ENCODE measurements at places on chromosomes 16 and 17.

DNA sequence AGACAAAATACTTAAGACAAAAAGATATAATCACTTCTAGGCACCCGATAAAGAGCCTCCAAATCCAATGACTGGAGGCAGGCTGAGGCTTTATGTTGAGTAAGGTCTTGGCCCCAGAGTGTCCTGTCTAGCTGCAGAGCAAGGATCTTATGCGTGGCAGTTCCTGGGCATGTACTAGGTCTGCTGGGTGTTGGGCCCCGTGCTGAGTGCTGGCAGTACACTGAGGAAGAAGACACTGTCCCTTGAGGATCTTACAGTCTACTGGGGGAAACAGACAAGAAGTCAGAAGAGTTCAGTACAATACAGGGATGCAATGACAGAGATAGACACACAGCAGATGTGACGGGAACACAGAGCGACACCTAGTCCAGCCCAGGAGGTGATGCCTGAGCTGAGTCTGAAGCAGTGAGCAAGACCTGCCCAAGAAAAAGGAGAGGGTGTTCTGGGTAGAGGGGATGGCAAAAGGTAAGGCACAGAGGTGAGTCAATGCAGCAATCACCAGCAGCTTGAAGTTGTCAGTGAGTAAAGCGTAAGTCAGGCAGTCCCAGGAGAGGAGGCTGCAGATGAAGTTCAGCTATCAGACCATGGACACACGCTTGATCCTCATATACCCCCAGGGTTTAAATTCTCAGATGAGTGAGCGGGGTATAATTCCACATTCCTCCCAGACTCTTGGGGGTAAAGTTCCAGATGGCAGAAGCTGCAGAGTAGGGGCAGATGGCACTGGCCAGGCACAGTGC lies 18.1 kb downstream of the MAP3K14 start:
- DNase-seq: no peak

DNA sequence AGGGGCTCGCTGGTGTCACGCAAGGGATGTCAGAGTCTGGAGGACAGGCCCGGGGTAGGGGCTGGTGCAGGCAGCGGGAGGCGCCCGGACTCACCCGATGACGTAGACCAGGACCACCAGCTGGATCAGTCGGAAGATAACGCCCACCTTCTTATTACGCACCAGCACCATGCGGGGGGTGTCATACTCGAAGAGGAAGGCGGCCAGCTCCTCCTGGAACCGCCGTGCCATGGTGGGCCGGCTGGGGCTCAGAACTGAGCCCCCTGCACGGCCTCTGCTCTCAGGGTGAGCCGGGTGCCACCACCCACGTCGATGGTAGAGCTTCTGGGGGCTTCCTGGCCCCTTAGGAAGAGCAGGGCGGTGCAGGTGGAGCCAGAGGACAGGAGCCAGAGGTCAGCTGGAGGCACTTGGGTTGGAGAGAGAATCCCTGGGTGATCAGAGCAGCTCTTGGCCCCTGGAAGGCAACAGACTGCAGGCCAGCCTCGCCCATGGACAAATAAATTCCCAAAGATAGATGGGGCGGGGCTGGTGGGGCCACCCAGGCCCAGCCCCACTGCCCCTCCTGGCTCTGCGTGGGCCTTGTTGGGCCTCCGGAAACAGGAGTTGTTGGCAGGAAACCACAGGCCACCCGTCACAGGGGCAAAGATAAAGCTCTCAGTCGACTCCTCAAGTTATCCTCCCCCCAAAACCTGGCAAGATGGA lies at the start of gene P2RX1:
P2RX1 (minus strand) TSS at position 471 of the 702 bp plus-strand sequence; CDS start at position 231, 240 bp downstream.
- DNase-seq: no peak

- no peak for DNase-seq
Measured at GRCh38 chr17:83014940-83015910, 64.2 kb upstream of the METRNL start.

DNA sequence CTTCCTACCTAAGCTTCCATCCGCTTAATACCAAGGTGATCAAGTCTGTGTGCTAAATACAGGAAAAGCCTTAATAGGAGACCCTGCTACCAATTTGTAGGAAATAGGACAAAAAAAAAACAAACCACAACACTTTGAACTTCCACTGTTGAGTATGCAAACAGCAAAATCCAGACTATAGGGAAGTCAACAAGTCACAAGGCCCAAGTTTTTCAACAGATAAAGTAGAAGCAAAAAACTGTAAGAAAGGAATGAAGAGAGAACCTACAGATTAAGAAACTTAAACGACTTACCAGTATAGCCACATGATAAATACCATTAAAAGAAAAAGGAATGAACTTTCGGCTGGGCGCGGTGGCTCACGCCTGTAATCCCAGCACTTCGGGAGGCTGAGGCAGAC lies 7.4 kb downstream of the USP22 start:
- DNase-seq: no peak

- DNase-seq: no peak
Measured at GRCh38 chr16:66525396-66526180, 24.3 kb downstream of the TK2 start.

DNA sequence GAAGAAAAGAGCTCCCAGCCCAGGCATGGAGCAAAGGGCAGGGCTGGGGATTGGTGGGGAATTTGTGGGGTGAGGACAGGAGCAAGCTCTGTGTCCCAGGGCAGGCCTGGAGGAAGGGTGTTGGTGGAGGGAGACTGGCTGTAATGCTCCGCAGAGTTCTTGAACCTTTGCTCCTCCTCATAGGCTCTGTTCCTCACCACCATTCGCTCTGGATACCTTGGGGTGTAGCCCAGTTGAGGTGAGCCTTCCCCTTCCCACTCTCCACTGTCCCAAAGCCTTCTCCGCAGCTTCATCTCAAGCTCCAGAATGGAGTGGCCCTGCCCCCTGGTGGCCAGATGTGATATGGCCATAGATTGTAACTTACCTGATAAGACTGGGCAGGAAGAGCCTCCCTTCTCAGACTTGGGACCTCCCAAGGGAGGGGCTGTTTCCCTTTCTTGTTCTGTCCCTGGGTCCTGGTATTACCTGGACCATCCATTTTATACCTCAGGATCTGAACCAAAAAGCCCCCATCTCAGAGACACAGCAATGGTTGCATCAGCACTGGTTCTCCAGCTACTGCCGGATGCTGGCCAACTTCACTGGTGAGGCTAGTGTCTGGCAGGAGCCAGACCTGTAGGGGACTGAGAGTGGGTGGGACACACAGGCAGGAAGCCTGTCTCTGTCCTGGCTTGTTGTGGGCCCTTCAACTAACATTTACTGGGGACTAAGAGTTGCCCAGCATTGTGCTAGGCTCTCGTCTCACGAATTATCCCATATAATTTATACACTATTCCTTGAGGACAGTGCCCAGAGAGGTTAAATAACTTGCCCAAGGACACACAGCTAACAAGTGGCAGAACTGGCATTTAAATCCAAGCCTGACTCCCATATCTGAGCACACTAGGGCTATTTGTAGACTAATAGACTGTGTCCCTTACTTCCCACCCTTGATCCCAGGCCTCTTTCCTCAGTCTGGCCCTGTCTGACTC lies 19.1 kb upstream of the STAC2 start:
- DNase-seq: peak; percentile 65

- no peak for DNase-seq
Measured at GRCh38 chr17:37888881-37889280, 35.3 kb upstream of the TBC1D3K start.

- DNase-seq: no peak
Measured at GRCh38 chr17:79562192-79562930, 48.5 kb downstream of the RBFOX3 start.

GRCh38 chr17:35080536-35080935 lies 17.0 kb upstream of the RFFL start:
- no peak for DNase-seq

DNA sequence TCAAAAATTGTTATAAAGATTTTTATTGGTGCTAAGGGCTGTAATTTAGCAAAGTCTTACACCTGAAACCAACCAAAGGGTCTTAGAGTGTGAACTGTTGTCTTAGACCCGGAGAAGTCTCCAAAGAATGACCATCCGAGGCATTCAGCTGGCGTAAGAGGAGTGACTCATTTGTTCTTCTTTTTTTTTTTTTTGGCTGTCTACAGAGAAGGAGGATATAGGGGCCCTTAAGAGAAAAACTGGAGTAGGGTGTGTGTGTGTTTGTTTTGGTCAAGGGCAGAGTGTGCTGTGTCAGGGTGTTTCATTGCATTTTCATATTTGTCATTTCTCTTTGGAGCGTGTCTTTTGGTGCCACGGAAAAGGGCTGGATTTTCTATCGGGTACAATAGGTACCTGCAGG lies 508.0 kb downstream of the WWOX start:
- DNase-seq: no peak

GRCh38 chr17:74342224-74342623 lies 16.2 kb downstream of the KIF19 start:
- DNase-seq: no peak

DNA sequence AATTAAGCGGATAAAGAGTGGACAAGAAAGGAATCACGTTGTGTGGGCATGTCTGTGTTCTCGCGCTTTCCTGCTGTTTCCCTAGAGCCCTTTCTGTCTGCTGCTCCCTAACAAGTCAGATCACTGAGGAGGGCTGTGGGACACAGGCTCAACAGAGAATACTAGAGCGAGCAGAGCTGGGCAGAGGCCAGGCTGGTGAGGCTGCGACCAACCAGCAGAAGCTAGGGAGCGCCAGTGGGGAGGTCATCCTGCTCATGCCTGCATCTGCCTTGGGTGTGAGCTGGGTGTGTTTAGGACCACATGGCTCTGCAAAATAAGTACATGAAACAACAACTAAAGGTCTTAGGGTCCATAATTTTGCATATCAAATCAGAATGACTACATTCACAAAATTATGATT lies 11.5 kb upstream of the FOXJ1 start:
- no peak for DNase-seq

GRCh38 chr17:8188263-8188839 lies 1.6 kb downstream of the BORCS6 start:
- no peak for DNase-seq

- DNase-seq: no peak
Measured at GRCh38 chr17:42288803-42289610, 709 bp downstream of the STAT5A start.

DNA sequence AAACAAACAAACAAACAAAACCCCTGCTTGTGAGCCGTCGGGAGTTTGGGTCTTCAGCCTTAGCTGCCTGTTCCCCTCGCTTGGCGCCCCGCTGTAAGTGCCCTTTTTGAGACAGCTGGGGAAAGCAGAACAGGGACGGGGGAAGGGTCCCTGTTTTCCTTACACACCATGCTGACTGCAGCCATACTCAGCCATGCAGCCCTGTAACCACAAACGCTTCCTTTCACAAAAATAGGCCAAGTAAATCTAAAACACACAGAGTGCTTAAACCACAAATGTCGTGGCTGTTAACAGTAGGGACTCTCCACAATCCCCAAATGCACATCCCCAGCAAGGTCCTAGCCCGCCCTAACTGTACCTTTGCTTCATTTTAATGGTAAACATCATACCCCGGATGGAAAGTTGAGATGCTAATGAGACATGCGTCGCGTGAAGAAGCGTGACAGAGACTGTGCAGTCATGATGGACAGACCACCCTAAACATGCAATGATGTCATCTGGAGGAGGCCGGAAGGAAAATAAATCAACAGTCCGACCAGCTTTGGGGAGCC lies 129.9 kb downstream of the MGAT5B start:
- DNase-seq: peak; percentile 22

DNA sequence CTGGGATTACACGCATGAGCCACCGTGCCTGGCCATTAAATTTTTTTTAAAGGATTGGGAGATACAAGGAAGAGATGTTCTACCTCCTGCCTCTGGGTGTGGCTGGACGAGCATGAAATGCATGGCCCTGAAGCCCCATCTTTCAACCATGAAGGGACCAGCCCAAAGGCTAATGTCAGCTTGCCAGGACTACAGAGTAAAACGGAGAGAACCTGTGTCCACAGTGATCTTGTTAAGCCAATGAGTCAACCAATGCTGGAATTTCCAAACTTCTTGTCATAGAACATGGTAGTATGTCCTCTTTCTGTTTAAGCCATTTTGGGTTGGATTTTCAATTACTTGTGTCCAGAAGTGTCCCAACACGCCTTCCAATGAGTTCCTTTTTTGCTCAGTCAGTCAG lies 71.3 kb downstream of the RTN4RL1 start:
- no peak for DNase-seq

GRCh38 chr16:12191102-12191501 lies 214.6 kb downstream of the SNX29 start:
- DNase-seq: no peak

- no peak for DNase-seq
Measured at GRCh38 chr16:64982581-64982980, 139.3 kb downstream of the CDH11 start.

DNA sequence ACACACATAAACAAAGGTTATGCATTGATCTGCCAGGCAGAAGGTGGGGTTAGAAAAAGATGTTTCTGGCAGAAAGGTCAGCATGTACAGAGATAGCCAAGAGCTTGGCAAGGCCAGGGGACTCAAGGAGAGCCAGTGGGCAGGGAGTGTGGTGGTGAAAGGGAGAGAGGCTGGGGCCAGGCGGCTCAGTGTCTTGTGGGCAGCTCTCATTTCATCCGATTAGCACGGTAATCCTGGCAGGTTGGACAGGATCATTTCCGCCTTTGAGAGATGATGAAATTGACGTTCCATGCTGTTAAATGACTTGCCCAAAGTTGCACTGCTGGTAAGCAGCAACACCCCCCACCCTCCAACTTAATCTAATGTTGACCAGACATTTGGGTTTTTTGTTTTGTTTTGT lies 3.6 kb downstream of the CHD9 start:
- no peak for DNase-seq

DNA sequence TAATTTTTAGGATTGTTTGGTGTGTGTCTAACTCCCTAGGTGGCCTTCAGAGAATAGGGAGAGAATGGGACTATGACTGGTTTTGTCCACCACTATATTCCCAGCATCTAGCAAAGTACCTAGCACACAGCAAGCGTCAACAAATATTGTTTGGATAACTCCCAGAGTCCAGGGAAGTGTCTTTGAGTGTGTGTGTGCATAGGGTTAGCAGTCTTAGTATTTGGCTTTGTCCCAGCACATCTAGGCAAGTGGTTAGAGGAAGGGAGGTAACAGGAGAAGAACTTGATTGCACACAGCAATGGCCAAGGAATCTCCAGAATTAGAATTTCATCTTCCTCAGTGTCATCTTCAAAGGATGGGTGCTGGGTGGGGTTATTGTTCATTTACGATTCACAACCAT lies 385.4 kb upstream of the CDH5 start:
- DNase-seq: no peak
